ENCODE measurements at places on chromosomes 6 and 20.

GRCh38 chr6:26420688-26421171 lies 18.7 kb downstream of the BTN3A1 start:
- DNase-seq = no peak

GRCh38 chr6:38566295-38567030 lies 73.3 kb downstream of the BTBD9 start:
- DNase-seq = no peak

DNA sequence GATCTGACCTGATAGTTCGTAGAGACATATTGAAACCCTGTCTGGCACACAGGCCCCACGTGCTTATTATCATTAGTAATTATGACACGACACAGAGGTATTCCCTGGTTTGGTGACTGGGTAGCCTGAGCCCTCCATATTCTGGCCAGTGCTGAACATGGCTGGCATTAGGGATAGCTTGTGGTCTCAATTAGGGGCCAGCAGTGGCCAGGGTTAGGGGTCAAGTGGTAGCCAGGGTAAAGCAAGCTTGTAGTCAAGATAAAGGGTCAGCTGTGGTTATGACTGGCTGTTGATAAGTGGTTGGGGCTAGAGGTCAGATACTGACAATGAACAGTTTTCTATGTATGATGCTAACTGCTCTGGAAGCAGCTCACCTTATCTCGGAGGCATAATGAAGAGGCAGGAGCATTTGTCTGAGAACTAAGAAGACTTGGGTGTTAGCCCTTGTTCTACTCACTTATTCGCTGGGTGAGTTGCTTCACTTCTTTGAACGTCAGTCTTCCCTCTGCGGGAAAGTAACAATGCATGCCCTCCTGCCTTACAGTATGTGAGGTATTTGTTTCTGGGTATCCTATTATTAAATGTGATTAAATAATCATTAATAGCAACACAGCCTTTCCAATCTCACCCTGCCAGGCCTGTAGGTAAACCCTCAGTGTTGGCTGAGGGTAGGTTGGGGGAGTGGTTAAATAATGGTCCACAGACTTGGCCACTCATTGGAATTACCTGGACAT lies 66.7 kb downstream of the VEGFA start:
- DNase-seq = no peak

GRCh38 chr6:129251669-129252376 lies 368.9 kb downstream of the LAMA2 start:
- peak; percentile 19 for DNase-seq

- no peak for DNase-seq
These were observed 26.2 kb downstream of the MYO6 start for GRCh38 chr6:75775219-75775618.

DNA sequence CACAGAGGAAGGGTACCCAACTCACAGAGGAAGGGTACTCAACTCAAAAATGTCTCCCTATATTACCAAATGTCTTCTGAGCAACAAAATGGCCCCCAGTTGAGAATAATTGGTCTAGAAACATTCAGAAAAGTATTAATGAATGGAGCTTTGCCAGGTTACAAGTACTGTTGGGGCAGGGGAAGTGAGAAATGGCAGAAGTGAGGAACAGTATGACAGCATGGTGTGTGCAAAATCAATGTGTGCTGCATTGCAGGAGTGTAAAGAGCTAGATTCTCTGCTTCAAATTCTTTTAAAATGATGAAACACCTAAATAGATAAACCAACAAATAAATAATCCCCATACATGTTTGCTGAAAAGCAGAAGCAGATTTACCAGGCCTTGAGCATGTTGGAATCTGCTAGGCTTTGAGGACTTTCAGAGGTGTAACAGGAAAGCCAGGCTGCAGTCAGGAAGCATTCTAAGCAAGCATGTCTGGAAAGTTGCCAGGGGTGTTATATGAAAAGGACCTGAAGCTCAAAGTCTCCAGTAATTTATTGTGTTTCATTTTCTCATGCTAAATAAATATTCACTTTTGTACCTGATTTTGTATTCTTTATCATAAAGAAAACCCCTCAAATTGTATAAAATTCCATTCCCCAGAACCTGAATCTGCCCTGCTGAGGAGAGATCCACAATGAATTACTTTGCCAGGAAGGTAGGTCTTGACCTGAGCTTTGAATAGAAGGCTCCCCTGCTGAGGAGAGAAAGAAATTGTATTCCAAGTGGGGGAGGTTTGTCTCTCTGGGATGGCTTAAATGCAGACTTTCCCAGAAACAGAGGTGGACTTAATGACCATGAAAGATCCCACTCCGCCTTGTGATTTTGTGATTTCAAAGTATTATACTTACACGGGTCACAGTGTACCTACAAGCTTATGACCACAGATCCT lies 265.0 kb upstream of the MARCKS start:
- DNase-seq = no peak

DNA sequence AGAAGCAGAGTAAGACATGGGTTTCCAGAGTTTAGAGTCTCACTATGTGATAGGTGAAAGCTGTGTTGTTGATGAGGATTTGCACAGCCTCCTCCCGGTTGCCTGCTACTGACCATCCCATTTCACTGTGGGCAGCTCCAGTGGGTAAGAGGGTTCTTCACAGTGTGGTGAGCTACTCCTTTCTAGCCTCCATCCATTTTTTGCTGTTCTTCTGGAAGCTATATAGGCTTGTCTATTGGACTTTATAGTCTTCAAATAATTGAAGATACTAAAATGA lies 13.4 kb downstream of the UST start:
- DNase-seq = no peak

- DNase-seq = no peak
These were observed 142.0 kb upstream of the ZNF217 start for GRCh38 chr20:53735536-53736050.

DNA sequence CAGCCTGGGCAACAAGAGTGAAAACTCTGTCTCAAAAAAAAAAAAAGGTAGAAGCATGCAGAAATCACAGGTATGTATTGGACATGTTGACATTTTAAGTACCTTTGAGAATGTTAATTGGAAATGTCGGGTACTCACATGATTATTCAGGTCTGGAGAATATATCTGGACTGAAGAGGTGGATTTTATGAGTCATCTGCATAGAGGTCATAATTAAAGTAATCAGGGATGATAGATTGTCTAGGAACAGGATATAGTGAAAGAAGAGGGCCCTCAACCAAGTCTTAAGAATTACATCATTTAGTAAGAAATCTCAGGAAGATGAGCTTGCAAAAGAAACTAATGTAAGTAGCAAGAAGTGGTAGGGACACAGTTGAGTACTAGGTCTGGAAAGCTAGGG lies 212.5 kb downstream of the UTRN start:
- DNase-seq = no peak

DNA sequence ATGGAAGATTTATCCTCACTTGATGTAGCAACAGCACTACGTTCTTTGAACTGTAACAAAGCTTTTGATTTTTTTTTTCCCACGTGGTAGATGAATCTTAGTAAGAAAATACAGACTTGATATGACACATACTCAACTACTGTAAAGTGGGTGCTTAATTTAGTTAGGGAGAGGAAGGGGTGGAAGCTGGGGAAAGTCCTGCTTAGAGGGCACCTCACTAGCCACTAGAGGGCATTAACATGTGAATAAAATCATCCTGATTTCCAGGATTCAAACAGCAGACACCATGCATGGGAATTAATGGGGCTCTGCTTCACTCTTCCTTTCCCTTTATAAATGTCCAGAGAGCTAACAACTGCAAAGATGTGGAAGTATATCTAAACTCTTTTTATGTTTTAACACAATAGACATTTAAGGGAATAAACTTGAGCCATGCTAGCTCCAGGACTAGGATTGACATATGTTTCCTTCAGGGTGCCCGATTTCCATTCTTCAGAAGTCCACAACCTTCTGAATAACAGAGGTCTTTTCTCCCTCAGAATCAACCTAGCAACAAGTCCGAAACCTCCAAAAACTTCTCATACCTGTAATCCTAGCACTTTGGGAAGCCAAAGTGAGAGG lies 250.1 kb downstream of the ATXN1 start:
- no peak for DNase-seq

DNA sequence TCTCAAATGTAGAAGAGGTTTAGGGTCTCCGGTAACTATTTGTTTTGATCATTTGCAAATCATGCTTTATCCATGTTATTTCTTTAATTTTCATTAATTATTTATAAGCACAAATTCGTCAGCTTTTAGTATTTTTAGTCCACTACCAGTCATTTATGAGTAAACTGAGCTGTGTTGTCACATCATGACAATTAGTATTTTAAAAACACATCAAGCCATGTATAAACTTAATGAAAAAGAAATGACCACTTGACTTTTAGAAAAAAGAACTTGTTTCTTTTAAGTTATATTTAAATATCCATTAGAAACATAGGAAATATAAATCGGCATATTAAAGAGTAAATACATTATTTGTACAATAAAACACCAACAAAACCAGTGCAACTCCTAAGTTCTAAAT lies 2.8 kb downstream of the NKX2-4 start:
- no peak for DNase-seq

DNA sequence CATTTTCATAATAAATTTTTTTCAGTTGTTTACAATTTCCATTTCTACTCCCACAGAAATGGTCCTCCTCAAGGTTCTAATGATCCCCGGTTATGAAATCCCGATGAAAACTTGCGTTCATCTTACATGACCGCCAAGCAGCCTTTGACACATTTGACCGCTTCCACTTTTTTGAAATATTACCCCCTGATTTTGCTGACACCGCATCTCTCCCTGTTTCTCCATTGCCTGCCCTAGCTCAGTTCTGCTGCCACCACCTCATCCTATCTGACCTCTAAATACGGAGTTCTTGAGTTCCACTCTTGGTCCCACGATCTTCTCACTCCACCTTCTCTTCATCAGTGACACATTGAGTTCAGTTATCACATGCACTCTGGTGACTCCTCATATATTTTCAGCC lies 74.1 kb downstream of the SLC35B3 start:
- DNase-seq = no peak

GRCh38 chr6:28137505-28137981 lies 4.1 kb upstream of the ZKSCAN8 start:
- no peak for DNase-seq

- DNase-seq = no peak
These were observed 51.9 kb downstream of the RNF217 start for GRCh38 chr6:125013938-125014660.

DNA sequence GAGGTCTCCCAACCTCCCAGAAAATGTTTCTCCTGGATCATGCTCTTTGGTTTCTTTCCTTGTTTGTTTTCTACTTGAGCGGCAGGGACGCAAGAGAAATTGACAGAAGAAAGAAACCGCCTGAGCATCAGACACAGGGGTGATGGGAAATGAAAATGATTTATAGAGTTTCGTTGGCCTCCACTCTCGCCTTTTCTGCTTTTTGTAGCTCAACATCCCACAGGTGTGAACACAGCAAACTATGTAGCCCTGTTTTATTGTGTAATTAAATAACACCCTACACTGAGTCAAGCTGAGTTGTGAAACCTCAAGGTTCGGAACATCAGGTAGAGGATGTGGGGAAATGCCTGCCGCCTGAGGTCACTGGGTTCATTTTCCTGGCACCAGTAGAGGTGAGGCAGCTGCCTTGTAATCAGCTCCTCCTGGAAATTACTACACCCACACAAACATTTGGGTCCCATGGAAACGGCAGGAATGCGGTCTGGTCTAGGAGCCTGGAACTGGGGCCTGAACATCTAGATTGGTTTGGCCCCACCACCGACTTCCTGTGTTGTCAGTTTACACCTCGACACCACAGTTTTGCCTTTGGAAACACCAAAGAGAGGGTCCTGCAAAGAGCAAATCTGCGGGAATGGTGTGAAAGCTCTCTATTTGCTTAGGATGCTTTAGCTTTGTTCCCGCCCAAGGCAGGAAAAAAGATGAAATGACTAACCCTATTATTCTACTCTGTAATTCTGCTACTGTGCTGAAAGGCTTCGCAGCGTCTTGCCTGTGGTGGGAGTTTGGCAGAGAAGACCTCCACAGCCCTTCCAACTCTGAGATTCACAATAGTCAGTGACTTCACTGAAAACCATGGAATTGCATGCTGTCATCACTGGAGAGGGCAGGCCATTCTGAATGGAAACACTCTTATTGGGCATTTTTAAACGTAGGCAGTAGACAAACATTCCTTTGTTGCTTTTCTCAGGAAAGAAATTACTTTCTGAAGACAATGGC lies 53.0 kb downstream of the ADAT2 start:
- no peak for DNase-seq

- DNase-seq = no peak
These were observed 305.7 kb upstream of the FLRT3 start for GRCh38 chr20:14643146-14643545.
